ENCODE measurements at places on chromosomes 12 and 14. TPM values are rescaled to one million over a fixed set of nuclear protein-coding genes. Genes with fewer than 3 reads are reported as not detected.

DNA sequence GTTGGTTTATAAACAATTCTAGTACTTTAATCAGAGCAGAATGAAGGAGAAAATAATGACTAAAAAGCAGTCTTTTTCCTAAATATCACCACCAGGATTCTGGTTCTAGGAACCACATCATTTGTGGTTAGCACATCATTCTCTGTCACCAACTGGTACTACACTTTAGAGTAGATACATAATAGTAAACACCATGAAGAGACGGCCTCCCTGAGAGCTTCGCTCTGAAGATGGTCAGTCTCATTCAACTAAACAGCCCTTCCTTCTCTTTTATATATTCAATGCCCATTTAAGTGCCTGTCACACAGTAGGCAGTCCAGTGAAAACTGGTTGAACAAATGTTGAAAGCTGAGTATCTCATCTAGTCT is 10.9 kb downstream of the SLC38A2 start:
- H3K36me3 ChIP-seq, result peaks cover 70% of the 10 kb centered on the region
- peaks cover 55% of the 10 kb centered on the region for H3K4me1 ChIP-seq
- no peak for DNase-seq
- H3K27ac ChIP-seq, result peak overlapping the region; percentile 43

ACOT6 gene
- total RNA-seq, result not detected

DNA sequence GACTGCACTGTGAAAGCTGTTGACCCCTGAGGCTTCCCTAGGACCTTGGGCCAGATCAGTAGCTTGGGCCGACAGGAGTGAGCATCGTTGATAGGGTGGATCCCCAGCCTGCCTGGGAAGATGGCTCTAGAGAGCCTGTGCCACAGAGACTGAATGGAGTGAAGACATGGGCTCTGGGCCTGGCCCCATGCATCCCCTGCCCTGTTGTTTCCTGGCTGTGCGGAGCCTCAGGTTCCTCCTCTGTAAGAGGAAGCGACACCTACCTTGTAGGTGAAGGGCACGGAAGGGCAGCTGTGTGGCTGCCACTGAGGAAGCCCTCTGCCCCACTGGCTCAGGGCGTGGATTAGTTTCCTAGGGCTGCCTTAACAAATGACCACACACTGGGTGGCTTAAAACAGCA is 23.9 kb downstream of the PLEKHG3 start:
- H3K36me3 ChIP-seq, result no peaks in the 10 kb centered on the region
- peaks cover 76% of the 10 kb centered on the region for H3K4me1 ChIP-seq
- DNase-seq, result no peak
- peak overlapping the region; percentile 16 for H3K27ac ChIP-seq

DNA sequence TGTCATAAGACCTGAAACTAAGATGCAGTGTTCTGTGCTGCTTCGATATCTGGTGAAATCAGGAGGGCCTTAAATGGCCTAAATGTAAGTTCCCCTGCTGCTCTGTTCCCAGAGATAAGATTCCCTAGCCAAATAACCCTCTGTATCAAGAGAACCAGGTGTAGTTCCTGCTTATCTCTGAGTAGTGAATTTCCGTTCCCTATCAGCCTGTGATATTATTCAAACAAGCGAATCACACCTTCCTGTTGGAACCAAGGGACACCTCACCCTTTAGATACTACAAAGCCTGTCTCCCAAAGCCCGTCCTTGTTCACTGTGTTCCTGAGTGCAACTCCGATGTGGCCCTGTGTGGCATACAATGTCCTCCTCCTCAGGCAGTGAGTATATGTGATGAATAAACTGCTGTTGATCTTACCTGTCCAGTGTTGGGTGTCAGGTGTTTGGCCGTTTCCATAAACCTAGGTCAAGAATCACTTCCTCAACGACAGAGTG is 52.2 kb upstream of the COCH start:
- no peak for DNase-seq
- no peaks in the 10 kb centered on the region for H3K4me1 ChIP-seq
- no peak overlapping the region for H3K4me3 ChIP-seq
- H3K36me3 ChIP-seq, result no peaks in the 10 kb centered on the region

All from activated CD4-positive, alpha-beta memory T cell treated with anti-CD3 and anti-CD28 coated beads for 36 hours (primary cell).